ENCODE measurements at places on chromosomes 4 and X.

GRCh38 chrX:77223046-77223445 is 224.1 kb upstream of the FGF16 start:
- DNase-seq, result no peak

DNA sequence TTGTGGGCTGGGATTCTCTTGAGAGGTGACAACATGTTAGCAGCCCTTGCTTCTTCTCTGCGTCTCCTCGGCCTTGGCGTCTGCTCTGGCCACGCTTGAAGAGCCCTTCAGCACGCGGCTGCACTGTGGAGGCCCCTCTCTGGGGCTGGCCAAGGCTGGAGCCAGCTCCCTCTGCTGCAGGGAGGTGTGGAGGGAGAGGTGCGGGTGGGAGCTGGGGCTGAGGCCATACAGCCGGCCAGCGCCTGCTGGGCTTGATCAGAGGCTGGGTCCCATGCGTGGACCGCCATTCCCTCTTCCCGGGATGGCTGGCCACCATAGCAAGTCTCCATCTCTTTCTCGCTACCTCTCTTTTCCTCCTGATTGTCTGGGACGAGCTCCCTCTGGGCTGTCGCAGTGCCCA is 539.0 kb downstream of the PCDH7 start:
- no peak for DNase-seq

DNA sequence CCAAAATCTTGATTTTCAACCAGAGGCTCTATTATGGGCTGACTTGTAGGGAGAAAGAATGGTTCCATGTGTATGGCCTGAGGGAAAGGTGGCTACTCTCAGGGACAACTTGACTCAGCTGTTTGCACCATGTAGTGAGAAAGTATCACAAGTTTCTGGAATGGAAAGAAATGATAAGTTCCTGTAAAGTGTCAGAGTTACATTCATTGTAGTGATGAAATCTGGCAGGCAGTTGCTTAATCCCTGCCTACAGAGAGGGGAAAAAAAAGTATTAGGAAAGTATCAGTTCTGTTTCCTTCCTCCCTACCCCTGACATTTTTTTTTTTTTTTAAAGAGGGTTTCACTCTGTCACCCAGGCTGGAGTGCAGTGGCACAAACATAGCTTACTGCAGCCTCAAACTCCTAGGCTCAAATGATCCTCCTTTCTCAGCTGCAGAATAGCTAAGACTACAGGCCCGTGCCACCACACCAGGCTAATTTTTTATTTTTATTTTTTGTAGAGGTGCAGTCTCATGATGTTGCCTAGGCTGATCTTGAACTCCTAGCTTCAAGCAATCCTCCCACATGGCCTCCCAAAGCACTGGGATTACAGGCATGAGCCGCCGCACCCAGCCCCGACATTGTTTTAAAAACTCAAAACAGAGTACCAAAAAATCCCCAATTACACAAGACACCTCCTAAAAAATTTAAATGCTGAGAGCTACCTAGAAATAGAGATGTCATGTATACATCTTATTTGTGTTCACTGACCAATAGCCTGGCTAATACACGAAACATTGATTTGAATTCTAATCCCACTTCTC is 4.8 kb upstream of the FBXL5 start:
- DNase-seq, result no peak

DNA sequence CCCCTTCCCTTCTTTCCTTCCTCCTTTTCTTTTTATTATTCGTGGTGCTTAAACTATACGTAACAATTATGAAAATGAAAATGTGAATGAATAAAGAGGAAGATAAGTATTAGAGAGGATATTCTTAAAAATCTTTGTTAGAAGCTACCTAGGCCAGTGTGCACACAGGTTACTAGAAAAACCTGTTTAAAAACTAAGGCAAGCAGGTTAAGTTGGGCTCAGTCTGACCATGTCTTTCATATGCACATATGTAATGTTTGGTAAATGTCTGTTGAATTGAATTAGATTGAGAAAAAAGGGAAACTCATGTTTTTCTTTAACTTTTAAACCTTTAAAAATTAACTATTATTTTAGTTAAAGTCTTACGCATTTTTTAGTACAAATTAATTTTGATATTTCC is 7.8 kb downstream of the SHROOM3 start:
- DNase-seq, result no peak

- no peak for DNase-seq
Measured at GRCh38 chr4:182918791-182919302, 1.7 kb upstream of the DCTD start.

DNA sequence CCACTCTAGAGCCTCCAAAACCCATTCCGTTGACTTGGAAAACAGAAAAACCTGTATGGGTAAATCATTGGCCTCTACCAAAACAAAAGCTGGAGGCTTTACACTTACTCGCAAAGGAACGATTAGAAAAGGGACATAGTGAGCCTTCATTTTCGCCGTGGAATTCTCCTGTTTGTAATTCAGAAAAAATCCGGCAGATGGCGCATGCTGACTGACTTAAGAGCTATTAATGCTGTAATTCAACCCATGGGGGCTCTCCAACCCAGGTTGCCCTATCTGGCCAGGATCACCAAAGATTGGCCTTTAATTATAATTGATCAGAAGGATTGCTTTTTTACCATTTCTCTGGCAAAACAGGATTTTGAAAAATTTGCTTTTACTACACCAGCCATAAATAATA is 60.8 kb downstream of the ZNF732 start:
- DNase-seq, result no peak
